ENCODE measurements at places on chromosomes 16 and 17. TPM values are rescaled to one million over a fixed set of nuclear protein-coding genes. Genes with fewer than 3 reads are reported as not detected.

DNA sequence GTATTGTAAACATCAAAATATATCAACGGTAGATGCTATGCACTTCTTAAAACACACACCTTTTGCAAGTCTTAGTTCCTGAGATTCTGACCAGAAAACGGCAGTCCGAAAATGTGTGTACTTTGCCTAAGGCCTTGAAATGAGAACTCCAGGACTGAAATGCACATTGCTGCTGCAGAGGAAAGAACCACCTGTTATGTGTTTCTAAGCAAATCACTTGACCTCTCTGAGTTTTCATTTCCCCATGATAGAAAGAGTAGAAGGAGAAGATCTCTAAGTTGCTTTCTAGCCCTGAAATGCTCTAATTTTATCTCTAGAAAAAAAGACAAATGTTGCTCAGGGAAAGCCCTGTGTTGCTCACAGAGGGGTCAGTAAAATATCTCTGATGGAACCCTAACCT is 9.9 kb downstream of the CCDC182 start:
- no peaks in the 10 kb centered on the region for H3K27me3 ChIP-seq
- H3K4me1 ChIP-seq = no peaks in the 10 kb centered on the region
- H3K27ac ChIP-seq = no peak overlapping the region
- no peaks in the 10 kb centered on the region for H3K36me3 ChIP-seq
- DNase-seq = no peak

DNA sequence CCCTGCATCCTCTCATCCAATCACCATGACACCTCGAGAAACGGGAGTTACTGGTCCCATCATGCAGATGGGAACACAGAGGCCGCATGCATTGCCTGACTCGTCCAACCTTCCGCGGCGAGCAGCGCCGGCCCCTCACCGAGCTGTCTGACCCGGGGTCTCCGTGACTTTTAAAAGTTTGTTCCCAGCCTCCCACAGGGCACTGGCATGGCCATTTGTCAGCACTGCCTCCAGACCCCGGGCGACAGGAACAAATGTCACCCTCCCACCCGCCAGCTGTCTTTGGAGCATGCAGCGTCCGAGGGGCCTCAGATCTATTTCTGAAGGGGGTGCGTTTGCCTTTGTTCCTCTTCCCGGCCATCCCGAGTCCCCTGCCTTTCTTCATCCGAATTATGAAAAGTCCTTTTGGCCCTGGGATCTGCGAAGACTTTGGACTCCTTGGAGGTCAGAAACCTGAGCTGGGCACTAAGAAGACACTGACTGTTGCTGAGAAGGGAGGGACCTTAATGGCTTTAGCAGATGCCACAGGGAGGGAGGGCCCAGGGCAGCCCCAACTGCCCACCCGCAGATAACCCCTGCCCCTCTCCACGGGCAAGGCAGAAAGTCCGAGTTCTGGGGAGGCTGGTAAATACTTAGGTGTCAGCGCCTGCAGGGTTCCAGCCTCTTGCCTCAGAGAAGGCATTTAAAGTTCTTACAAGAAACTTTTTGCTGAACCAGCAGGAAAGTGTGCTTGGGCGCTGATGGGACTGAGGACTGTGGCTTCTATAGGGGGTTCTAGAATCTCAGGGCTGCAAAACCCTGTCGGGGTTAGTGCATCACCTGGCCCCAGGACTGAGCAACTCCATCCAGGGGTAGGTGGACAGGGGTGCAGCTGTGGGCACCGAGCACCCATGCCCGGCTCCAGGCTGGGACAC is 348.1 kb downstream of the FOXL1 start:
- H3K4me3 ChIP-seq = no peak overlapping the region
- H3K36me3 ChIP-seq = no peaks in the 10 kb centered on the region
- no peak for DNase-seq

DNA sequence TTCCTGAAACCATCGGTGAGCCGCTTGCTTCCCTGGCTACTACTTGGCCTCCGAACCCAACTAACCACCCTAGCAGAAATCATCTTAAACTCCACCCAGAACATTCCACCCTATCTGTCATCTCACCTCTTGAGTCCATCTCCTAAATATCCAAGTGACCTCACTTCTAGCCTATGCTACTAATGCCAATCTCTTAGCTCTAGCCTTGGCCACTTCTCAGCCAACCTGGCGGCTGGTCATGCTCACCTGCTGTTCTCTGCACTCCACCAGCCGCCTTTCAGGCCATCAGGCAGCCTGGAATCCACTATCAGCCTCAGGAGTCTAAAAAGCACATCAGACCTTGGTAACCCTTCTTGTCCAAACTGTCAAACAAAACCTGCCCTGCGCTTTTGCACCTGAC is 11.9 kb upstream of the CYTH1 start:
- DNase-seq = no peak
- H3K4me1 ChIP-seq = peaks cover 73% of the 10 kb centered on the region
- H3K27ac ChIP-seq = no peak overlapping the region
- H3K27me3 ChIP-seq = no peaks in the 10 kb centered on the region

GRCh38 chr17:73265646-73266640 is 4.3 kb upstream of the CPSF4L start:
- H3K36me3 ChIP-seq = no peaks in the 10 kb centered on the region
- peaks cover 10% of the 10 kb centered on the region for H3K4me1 ChIP-seq
- H3K27ac ChIP-seq = no peak overlapping the region
- DNase-seq = no peak

DNA sequence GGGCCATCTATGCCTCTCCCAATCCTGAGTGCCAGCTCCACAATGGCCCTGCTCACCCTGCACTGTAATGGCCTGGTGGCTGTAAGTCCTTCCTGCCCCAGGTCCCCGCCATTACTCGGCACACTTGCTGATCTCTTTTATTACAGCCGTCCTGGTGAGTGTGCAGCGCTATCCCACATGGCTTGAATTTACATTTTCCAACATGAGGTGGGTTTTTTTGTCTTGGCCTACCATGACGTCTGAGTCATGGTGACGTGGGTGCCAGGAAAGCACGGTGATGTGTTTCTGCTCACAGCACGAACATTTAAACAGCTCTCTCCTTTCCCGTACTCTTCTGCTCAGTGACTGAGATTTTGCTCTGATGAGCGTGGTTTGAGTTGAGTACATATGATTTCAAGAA is 55.2 kb upstream of the FOXF1 start:
- H3K36me3 ChIP-seq = no peaks in the 10 kb centered on the region
- H3K27ac ChIP-seq = no peak overlapping the region
- H3K27me3 ChIP-seq = peaks cover 32% of the 10 kb centered on the region
- DNase-seq = no peak
- H3K4me1 ChIP-seq = no peaks in the 10 kb centered on the region

DNA sequence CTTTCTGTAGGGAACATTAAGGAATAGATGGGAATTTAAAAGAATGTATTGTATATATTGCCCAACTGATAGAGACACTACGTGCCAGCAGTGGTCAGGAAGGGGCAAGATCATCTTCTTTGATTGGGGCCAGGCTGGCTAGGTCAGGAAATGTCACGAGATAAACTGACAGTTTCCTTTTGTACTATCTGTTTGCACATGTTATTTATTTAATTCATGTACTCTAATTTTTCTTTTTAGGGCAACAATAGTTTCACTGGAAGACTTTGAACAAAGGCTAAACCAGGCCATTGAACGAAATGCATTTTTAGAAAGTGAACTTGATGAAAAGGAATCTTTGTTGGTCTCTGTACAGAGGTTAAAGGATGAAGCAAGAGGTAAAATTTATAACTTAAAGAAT is 12.6 kb downstream of the NDEL1 start:
- H3K27ac ChIP-seq = no peak overlapping the region
- H3K4me3 ChIP-seq = no peak overlapping the region
- H3K27me3 ChIP-seq = no peaks in the 10 kb centered on the region
- peaks cover 30% of the 10 kb centered on the region for H3K4me1 ChIP-seq
- DNase-seq = no peak
- no peaks in the 10 kb centered on the region for H3K36me3 ChIP-seq

DNA sequence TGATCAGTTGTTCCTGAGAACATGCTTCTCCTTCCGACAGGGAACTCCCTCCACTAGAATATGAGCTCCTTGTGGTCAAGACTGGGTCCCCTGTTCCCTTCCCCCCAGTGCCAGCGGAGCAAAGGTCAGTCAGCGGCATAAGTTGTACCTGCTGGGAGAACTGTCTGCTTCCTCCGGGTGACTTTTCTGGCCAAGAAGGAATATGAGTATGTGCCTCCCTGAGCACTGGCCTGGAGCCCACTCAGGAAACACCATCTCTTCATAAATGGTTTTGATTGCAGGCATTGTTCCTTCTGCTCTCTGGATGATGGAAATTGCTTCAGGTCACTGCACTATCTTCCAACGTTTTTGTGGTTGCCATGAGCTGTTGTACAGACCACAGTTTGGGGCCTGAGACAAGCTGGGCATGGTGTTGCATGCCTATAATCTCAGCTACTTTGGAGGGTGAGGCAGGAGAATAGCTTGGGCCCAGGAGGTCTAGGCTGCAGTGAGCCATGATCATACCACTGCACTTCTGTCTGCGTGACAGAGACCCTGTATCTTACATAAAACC is 2.9 kb upstream of the P4HB start:
- H3K4me3 ChIP-seq = no peak overlapping the region
- no peaks in the 10 kb centered on the region for H3K27me3 ChIP-seq

- DNase-seq = no peak
- H3K36me3 ChIP-seq = no peaks in the 10 kb centered on the region
- no peak overlapping the region for H3K4me3 ChIP-seq
- peaks cover 5% of the 10 kb centered on the region for H3K4me1 ChIP-seq
- H3K27me3 ChIP-seq = no peaks in the 10 kb centered on the region
Measured at GRCh38 chr16:78640886-78641285, 541.4 kb downstream of the WWOX start.

Gene CLDN9
- 1.1 TPM for total RNA-seq

Gene CES3
- total RNA-seq = 1.6 TPM

Measured in heart right ventricle (tissue), 16 donors.